Activated CD4-positive, alpha-beta T cell treated with anti-CD3 and anti-CD28 coated beads, Interleukin-2, amount 10 ng/mL, durations not matched to agents 7 days and 5 days (primary cell): ENCODE measurements at places on chromosomes 6 and 20.
A peak's percentile ranks its signal among the peaks of the same experiment; 100 is the strongest.

DNA sequence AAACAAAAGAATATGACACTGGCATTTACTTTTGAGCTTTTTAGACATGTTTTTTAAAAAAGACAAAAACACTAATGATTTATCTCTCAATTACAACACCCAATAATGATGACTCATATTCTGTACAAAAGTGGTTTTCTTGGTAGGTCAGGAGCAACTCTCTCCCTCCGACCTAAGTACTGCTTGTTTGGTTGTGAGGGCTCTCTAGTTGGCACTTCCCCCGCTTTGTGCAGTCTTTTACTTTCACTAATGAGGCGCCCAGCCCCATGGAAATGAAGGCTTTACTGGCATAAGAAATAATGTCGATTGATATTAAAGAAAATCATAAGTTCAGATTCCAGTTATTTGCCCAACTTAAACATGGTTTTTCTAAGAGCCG, 1.3 kb downstream of the KPNA5 start:
- DNase-seq: peak; percentile 58

DNA sequence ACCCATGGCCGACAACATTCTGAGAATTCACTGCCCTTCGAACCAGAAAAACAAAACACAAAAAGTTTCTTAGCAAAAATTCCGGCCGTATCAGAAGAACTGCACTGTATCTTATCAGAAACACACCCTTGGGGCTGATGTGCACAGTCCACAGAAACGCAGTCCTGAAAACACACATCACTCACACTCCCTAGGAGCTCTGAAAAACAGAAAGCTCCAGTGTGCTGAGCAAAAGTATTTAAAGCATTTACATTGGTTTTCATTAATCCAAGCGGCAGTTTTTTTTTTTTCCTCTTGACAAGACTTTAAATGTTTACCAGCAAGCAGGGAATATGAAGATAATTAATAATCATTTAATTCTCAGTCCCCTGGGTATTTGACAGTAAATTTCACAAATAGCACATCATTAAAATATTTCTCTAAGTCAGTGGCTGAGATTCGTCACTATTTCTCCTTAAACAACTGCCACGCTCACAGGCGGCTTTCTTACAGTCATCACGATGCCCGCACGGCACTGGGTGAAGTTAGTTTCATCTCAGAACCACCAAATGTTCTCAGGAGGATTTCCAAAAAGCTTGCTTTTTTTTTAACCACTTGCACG, 13.3 kb downstream of the NFATC2 start:
- peak; percentile 32 for DNase-seq

DNA sequence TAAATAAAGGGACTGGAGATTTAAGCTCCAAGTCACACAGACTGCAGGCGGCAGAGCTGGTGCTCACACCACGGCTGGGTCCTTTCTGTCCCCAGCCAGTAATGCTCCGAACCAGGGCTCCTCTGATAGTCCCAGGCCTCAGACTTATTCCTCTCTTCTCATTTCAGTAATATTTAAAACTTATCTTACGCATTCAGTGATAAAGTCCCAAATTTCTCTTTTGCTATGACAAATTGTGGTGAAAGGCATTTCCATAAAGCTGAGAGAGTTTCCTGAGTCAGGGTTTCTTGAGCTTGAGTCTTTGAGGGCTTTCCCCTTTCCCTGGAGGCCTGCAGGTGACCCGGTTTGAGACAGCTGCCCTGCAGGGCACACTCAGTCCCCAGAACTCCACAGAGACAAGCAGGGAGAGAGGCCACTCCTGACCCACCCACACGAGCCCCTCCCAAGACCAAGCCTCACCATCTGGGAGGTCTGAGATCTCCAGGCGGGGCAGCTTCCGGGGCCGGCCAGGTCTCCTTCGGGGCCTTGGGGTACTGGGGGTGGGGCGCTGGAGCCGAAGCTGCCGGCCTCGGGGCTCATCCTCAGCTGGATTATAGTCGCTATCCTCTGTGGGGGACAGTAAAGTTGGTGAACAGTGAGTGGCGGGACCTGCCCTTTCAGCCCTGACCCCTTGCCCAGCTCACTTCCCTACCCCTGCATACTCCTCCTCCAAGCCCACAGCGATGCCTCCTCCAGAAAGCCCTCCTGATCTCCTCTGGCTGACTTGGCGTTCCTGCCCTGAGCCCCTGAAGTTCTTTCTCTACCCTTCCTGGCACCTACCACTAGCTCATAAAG, 6.6 kb downstream of the ZNF335 start:
- DNase-seq: no peak

DNA sequence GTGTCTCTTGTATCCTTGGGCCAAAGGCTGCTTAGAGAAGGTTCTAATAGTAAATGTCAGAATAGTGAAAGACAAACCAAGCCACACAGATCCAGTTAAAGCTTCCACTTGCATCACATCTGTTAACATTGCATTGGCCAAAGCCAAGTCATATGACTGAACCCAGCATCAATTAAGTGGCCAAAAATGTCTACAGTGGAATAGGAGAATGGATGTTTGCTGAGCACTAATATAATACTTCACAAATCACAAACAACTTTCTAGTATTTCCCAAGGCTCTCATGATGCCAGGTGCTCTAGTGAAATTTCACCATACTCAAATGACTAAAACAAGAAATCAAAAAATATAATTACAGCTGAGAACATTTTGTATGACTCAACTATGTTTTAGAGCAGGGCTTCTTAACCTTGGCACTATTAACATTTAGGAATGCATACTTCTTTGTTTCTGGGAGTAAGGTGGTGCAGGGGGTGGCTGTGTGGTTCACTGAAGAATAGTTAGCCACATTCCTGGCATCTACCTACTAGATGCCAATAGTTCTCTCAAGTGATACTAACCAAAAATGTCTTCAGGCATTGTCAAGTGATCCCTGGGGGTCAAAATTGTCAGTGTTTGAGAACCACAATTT, 148.0 kb upstream of the SPTLC3 start:
- no peak for DNase-seq

GRCh38 chr6:5851261-5851757, 155.4 kb downstream of the NRN1 start:
- DNase-seq: peak; percentile 67

DNA sequence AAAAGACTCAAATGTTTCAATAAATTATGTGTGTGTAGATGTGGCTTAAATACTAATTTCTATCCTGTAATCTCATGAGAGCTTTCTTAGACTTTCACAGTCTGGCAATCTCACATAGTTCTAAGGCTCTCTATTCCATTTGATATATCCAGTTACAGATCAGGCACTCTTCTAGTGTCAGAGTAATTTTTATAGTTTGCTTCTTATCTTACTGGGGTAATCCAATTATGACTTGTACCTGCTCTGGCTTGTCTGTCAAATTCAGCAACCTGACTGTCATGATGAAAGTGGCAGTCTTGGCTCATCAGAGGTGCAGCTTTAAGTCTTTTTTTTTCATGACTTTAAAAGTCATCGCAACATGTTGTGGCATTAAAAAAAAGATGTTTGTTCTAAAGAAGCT, 513.2 kb upstream of the MAN1A1 start:
- no peak for DNase-seq

- DNase-seq: no peak
Measured at GRCh38 chr6:130359736-130360135, 6.1 kb upstream of the TMEM200A start.

- DNase-seq: no peak
Measured at GRCh38 chr6:105936972-105937371, 149.2 kb upstream of the PRDM1 start.

DNA sequence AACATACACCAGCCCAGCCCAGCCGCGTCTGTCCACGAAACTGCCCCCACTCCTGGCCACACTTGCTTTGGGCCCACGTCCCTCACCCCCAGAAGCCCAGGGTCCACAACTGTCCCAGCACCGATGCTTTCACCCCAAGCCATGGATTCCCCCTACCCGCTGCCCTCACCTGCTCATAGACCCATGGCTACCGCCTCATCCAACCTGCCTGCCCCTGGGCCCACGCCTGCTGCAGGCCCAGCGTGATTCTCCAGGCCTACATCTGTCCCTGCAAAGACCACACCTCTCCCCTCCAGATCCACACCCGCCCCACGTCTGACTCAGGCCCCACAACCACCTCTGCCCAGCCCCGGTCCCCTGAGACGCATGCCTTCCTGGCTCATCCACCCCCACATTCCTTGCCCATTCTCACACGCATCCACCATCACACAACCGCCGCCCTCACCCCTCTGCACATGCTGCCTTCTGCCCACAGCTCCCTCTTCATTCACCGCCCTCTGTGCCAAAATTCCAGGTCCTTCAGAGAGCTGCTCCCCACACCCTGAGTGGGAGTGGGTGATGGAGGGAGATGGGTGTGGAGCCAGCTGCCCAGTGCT, 86.7 kb downstream of the GRM4 start:
- DNase-seq: no peak

GRCh38 chr6:170434821-170435155, 118.3 kb downstream of the PSMB1 start:
- no peak for DNase-seq

DNA sequence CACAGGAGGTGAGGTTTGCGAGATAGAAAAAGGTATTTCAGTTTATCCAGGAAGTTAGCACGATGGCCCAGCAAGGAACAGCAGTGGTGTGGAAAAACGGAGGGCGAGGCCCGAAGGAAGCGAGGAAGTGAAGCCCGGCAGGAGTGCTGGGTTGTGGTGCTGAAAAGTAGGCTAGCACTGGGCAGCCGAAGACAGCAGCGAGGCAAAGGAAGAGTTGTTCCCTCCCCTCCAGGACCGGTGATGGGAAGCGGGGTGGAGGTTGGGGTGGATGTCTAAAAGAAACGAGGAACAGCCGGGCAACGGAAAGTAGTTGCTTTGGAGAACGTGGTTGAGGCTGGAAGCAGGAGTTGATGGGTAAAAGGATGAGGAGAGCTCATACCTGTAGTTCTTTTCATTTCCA, 1.4 kb downstream of the METTL24 start:
- no peak for DNase-seq

DNA sequence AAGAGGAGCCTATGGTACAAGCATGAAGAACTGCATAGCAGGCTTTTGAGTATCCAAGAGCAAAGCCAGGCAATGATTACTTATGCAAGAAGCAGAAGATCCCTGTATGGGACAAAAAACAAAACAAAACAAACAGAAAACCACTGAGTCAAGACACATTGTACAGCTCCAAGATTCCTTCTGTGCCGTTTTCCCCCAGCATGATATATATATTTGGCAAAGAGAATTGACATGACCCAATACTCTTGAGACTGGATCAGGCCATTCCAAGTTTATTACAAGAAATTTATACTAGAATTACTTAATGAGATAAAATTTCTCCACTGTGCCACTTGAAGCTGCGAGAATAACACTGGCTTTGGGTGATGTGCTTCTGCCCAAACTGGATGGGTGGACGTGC, 65.5 kb downstream of the TRMT11 start:
- DNase-seq: no peak

GRCh38 chr6:128029826-128030225, 129.0 kb upstream of the THEMIS start:
- no peak for DNase-seq

DNA sequence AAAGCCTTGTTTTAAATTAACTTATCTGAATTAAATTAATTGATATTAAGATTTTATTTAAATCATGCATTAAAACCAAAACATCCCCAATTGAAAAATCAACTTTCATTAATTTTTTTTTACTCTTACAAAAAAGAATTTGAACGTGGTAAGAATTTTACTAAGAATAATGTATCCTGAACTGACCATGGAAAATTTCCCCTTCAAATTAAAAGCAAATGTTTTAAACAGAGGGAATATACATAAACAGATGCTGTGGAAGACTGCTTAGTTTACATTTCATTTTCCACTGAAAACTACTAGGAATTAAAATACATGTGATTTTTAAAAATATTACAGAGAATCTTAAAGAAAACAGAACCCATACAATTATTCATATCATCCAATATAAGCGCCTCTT, 2.3 kb downstream of the RNF24 start:
- DNase-seq: no peak

DNA sequence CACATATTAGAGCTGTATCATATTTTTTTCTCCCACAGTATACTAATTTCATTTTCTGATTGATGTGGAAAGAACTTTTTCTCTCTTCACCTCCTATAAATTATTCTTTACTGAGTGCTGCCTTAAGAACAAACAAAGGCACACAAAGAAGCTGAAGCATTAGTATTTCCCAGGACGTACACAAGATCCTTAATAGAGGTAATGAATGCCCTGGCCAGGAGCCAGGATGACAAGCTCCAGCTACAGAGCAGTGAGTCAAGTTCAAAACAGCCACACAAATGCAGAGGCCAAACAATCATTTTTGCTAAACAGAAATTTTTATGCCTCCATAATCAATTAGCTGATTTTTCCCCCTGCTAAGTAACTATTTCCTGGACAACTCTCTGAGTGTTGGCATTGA, 639.6 kb downstream of the EPHA7 start:
- DNase-seq: no peak

DNA sequence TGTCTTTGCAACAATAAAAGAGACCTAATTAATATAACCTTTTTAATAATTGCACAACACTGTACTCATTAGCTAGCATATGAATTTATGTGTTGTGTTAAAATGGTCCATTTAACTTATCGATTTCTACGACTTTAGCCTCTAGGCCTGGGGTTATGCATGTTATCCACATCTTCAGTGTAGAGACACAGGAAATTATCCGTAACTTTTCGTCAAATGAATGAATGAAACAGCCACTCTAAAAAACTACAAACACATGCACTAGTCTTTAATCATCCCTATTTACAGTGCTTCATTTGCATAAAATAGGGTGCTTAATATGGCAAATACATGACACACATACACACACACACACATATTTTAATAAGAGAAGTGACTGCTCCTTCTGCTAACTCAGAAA, 22.3 kb upstream of the LMBRD1 start:
- no peak for DNase-seq

DNA sequence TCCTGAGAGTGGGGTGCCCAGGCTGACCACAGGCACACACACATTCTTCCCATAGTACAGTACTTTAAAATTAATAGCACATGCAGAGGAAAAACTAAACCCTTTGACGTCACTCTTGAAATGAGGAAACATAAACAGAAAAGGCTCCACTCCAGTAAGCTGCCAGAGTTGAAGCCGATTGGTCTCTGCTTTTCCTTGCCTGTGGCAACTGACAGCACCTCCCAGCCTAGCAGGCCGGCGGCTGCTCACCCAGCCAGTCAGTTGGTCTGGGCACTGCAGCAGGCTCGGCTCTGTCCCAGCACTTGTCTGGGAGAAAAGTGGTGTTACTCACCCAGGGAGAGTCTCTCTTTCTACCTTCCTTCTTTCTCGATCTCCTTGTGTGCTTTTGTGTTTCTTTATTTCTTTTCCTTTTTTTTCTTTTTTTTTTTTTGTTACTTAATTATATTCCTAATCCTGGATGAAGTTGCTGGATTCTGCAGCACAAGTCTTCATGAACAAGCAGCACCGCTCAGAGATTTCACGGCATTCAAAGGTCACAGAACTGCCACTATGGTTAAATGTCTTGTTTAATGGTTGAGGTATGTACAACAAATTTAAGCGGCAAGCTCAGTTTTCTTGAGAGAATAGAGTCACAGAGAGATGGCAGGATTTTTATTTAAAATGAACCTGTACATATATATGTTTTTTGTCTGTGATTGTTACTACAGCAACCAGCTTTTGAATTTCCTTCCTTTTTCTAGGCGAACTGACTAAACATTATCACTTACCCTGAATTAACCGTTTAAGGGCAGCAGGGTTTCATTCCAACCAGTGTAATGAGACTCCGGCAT, at the start of gene PDE7B:
Gene PDE7B (plus strand): TSS at position 260 of the 830 bp plus-strand sequence.
- DNase-seq: peak; percentile 59

- DNase-seq: no peak
Measured at GRCh38 chr6:17780061-17780460, 73.3 kb upstream of the NUP153 start.
